Fibroblast of pulmonary artery (primary cell): ENCODE measurements at places on chromosomes 13 and 19.

- DNase-seq: no peak
These were observed 2.2 kb downstream of the NDFIP2 start for GRCh38 chr13:79483086-79483706.

- no peak for DNase-seq
These were observed 9.7 kb upstream of the LRCH1 start for GRCh38 chr13:46543287-46543686.

DNA sequence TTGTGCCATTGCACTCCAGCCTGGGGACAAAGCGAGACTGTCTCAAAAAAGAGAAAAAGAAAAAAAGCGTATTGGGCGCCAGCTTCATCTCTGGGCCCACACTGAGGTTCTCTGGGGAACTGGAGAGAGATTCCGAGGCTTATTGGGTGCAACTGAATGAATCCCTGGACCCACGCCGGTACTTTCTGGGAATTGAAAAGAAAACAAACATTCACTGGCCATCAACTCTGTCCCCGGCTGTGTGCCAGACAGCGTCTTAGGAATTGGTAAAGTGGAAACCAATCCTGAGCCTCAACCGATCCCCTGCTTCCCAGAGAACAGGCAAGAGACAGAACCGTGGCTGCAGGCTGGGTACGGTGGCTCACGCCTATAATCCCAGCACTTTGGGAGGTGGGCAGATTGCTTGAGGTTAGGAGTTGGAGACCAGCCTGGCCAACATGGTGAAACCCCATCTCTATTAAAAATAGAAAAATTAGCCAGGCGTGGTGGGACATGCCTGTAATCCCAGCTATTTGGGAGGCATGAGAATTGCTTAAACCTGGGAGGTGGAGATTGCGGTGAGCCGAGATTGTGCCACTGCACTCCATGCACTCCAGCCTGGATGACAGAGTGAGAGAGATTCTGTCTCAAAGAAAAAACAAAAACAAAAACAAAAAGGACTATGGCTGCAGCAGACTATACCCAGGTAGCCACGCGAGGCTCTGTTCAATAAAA is 8.6 kb downstream of the ANO8 start:
- no peak for DNase-seq

DNA sequence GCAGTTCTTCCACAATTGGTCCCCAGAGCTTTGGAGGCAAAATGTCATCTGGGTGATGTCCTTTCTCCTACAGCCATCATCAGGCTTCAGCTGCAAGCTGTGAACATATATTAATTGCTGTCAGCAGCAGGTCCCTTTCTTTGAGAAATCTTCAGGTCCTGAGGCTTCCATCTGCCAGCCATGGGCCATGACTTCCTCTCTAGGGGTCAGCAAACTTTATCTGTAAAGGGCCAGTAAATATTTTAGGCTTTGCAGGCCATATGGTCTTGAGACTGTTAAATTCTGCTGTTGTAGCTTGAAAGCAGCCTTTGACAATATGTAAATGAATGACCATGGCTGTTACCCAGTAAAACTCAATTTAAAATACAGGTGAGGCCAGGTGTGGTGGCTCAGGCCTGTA is 27.1 kb downstream of the SERP2 start:
- DNase-seq: no peak

GRCh38 chr13:78601124-78601873 is 2.1 kb downstream of the POU4F1 start:
- peak; percentile 33 for DNase-seq

- no peak for DNase-seq
These were observed 3.0 kb upstream of the DIRAS1 start for GRCh38 chr19:2724148-2724557.

DNA sequence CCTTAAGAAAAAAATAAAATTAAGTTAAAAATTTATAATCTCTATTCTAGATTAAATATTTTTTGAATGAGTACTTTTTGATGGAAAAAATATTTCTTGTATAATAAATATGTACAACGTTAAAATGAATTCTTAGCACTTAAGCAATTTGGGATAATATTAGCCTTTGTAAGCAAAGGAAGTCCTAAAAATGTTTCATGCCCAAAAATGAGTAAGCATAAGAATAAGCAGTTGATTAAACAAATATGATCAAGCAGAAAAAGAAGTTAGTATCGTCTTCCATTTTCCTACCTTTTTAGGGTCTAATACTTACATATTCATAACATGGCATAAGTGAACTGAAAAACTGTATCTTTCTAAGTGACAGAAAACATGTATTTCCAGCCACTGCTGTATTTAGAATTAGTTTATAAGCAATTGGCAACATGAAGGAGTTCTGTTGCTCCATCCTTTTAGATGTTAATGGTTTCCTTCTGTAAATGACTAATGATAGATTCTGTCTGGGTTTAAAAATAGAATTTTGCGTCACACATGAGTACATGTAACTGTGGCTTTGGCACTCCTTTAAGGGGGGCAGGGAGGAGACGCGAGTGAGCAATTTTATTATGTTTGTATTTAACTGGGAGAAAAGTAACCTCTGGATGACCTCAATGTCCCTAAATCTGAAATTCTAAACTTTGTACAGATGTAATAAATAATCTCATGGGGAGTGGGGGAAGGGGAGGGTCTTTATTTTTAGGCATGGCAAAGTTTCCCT is 237.4 kb downstream of the RGCC start:
- peak; percentile 95 for DNase-seq

DNA sequence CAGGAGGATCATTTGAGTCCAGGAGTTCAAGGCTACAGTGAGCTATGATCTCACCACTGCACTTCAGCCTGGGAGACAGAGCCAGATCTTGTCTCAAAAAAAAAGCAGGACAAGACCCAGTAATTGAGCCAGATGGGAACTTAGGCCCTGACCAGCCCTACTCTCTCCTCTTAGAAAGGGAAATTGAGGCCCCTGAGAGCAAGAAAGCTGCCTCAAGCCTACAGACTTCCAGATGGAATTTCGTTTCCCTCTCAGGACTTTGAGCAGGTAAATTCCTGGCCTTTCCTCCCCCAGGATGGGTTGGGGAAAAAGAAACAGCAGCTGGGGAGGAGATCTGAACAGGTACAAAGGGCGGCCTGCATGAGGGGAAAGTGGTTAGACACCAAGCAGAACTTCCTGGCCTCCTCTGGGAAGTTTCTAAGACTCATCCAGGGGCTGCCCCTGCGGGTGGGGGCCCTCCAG is 3.6 kb upstream of the BCL3 start:
- no peak for DNase-seq

GRCh38 chr13:103187721-103188156 is 121.5 kb upstream of the SLC10A2 start:
- DNase-seq: no peak

- DNase-seq: no peak
These were observed 21.3 kb upstream of the SLC1A5 start for GRCh38 chr19:46809534-46810272.

- DNase-seq: no peak
These were observed 3.4 kb downstream of the HMG20B start for GRCh38 chr19:3575949-3576673.

DNA sequence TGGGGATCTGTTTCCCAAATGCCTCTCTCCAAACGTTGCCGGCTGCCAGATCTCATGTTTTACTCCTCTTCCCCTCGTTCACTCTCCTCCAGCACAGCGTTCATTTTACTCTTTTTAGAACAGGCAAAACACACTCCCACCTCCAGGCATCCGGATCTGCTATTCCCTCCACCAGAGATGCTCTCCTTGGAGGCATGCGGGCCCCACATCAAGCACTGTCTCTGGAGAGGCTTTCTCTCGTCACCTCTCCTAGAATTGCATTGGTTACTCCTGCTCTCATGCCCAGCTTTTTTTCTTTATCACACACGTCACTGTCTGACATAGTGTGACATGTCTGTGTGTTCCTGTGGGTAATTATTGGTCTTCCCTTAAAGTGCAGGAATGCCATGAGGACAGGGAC is 20.1 kb upstream of the MYADM start:
- DNase-seq: no peak

GRCh38 chr19:43525836-43526771 is 897 bp downstream of the ETHE1 start:
- DNase-seq: no peak

DNA sequence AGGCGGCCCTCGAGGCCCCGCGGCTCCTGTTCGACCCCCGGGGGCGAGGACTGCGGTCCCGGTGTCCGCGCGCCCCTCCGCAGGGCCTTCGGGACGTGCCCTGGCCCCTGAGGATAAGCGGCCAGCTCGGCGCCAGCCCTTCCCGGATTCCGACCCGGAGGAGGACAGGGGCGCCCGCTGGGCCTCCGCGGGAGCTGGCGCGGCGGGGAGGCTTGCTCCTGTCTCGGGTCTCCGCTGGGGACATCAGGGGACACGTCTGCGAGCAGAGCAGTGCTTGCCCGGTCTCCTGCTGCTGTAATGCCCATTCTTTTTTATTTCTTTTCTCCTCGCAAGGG is 829 bp downstream of the B3GLCT start:
- no peak for DNase-seq

- peak; percentile 5 for DNase-seq
These were observed 14.5 kb downstream of the NLRP12 start for GRCh38 chr19:53809518-53810186.

DNA sequence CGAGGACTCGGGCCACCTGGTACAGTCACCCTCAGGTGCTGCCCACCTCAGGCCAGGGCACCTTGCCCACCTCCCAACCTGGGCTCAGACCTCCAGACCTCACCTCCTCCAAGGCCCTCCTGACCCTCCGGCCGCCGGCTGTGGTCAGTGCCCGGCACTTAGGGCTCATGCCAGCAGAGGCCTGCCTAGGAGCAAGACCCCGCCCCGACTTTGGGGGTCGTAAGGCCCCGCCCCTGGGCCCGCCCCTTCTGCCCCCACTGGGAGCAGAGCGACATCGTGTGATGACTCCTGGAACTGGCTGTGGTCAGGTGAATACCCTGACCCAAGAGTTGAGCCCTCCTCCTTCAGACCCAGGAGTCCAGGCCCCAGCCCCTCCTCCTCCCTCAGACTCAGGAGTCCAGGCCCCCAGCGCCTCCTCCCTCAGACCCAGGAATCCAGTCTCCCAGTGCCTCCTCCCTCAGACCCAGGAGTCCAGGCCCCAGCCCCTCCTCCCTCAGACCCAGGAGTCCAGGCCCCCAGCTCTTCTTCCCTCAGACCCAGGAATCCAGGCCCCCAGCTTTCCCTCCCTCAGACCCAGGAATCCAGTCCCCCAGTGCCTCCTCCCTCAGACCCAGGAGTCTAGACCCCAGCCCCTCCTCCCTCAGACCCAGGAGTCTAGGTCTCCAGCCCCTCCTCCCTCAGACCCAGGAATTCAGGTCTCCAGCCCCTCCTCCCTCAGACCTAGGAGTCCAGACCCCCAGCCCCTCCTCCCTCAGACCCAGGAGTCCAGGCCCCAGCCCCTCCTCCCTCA is at the start of gene SBK2:
TSS of gene SBK2 (minus strand) at position 183 of the 790 bp plus-strand sequence. CDS start 839 bp downstream, outside the sequence.
- DNase-seq: no peak

- no peak for DNase-seq
These were observed 24.4 kb downstream of the DHX34 start for GRCh38 chr19:47373246-47374240.

DNA sequence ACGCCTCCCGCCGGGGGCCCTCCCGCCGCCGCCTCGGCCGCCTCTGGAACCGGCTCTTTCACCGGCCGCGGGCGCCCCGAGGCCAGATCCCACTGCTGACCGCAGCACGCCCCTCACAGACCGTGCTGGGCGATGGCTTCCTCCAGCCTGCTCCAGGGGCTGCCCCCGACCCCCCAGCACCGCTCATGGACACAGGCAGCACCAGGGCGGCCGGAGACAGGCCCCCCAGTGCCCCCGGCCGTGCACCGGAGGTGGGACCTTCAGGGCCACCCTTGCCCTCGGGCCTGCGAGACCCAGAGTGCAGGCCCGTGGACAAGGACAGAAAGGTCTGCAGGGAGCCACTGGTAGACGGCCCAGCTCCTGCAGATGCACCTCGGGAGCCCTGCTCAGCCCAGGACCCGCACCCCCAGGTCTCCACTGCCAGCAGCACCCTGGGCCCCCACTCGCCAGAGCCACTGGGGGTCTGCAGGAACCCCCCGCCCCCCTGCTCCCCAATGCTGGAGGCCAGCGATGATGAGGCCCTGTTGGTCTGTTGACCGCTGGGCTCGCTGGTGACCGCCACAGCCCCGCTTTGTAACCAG is 13.0 kb downstream of the LRP3 start:
- no peak for DNase-seq

DNA sequence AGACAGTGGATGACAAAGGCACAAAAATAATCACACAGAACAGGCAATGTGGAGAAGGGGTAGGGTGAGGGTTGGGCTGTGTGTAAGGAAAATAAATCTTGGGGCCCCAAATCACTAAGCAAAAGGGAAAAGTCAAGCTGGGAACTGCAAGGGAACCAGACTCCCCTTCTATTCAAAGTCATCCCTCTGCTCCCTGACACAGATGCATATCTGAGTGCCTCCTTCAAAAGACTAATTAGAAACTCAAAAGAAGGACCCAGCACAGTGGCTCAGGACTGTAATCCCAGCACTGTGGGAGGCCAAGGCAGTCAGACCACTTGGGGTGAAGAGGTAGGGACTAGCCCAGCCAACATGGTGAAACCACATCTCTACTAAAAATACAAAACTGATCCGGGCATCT is 18.3 kb downstream of the ZNF611 start:
- DNase-seq: no peak

GRCh38 chr19:17944301-17944700 is 11.5 kb downstream of the CCDC124 start:
- peak; percentile 69 for DNase-seq

DNA sequence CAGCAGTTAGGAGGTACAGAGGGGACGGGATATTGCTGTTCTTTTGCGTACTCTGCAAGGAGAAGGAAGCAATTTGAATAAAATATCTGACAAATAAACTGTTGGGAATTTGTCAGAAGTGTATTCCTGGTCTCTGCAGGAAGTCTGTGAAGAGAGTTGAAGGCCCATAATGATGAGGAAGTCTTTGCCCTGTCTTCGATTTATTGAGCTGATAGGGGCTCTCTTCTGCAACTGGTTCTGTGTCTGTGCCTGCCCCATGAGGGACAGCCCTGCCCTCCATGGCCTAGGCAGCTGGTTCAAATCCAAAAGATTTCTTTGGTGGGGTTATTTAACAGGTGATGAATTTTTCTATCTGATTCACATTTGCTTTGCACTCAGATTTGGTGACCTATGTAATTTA is 339.7 kb upstream of the EDNRB start:
- no peak for DNase-seq

- no peak for DNase-seq
These were observed 110.5 kb downstream of the COG6 start for GRCh38 chr13:39765801-39766463.
